ENCODE measurements at places on chromosomes 13 and 19. TPM values are rescaled to one million over a fixed set of nuclear protein-coding genes. Genes with fewer than 3 reads are reported as not detected.

ZNF667 gene
- total RNA-seq: not detected

CCNE1 gene
- 3.0 TPM for total RNA-seq

DNA sequence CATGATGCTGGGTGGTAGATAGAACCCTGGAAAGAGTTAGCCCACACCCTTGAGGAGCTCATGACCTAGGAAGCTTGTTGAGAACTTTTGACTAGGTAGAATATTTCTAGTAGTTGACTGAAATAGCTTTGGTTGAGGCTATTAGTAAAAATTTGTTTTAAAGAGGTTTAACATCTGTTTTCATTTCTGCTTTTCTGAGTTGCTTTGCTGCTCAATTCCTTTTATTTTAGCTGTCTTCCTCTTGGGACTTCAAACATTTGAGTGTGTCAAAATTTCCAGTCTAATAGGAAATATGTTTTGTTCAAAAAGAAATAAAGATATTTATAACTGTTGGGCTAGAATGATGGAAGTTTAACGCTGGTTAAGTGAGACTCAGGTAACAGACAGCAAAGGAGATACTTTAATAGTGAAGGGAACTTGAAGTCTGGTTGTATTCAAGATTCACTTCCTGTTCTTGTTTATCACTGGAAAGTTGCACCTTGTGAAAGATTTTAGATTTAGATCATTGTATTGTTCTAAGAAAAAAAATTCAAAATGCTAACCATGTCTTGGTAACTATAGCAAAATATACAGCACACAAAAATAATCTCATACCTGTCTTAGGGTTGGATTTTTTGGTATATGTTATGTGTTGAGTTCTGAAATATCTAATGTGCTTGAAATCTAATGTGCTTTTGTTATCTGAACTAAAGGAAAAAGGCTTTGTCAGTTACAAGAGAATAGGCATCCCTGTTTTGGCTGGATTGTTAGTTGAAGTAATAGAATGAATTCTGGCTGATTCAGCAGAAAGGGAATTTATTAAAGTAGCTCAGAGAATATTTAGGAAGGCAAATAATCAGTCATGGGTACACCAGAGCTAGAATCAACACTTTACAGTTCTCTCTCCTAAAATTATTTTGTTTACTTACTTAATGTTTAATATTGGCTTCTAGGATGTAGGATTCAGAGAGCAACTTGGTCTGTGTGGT, 24.4 kb upstream of the GPR18 start:
- no peak for DNase-seq

DNA sequence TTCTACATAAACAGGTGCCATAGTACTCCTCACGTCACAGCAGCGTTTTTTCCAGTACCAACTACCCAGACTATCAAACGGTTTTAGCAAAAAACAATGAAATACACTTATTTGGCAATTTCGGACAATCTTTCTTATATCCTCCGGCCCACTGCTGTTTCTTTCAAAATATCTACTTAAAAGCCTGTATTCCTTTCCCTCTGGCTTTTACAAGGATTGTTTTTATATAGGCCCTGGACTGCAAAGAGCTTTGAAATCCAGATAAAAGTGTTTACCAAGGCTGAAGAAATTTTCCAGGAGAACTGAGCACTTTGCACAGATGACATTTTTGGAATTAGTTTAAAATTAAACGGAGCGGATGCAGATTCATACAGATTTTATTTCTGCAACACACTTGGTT, 255.9 kb upstream of the STARD13 start:
- no peak for DNase-seq

- no peak for DNase-seq
These were observed 34.5 kb downstream of the SOX1 start for GRCh38 chr13:112101360-112101930.

GRCh38 chr19:917323-918151, at the start of gene KISS1R:
Gene KISS1R, plus strand, starts transcription at chr19:917333. Its CDS starts 170 bp downstream, at chr19:917503.
- DNase-seq: no peak

GRCh38 chr19:10871711-10872545, 575 bp downstream of the CARM1 start:
- DNase-seq: peak; percentile 14

TTYH1 gene
- total RNA-seq: not detected

KLK12 gene
- not detected for total RNA-seq

- DNase-seq: no peak
These were observed 607.6 kb downstream of the PCDH17 start for GRCh38 chr13:58238972-58239773.

C19orf18 gene
- not detected for total RNA-seq

- DNase-seq: no peak
These were observed 215.9 kb upstream of the SOX21 start for GRCh38 chr13:94928127-94928775.

DNA sequence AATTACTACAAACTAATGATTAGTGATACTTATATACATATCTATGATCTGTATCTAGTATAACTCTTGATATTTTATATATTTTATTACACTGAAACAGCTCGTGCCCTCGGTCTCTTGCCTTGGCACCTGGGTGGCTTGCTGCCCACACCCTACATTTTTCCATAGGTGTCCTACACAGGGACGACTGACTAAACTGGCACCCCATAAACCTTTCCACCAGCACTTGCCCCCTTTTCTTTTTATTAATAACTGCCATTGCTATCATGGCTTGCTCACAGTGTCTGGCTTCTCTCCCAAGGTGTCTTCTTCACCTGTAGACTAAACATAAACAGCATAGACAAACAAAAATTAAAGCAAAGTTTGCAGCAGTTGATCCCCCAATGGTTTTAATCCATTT, 30.4 kb downstream of the CLEC4M start:
- no peak for DNase-seq

CRX gene
- not detected for total RNA-seq
